ENCODE measurements at places on chromosomes 6 and 20.
A peak's percentile ranks its signal among the peaks of the same experiment; 100 is the strongest.

DNA sequence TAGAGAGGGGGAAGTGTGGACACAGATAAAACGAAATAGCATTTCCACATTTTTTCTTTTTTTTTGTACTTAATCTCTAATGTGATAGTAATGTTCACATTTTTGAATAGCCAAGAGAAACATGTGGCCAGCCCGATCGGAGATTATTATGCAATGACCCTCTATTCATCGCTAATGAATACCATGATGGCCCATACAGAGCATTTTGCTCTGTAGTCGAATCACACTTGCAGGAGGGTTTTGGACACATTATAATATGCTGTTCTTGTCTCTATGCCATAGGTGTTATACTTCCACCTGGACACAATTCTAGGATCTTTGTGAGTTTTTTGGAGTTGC lies 60.1 kb downstream of the MTHFD1L start:
- DNase-seq = no peak

DNA sequence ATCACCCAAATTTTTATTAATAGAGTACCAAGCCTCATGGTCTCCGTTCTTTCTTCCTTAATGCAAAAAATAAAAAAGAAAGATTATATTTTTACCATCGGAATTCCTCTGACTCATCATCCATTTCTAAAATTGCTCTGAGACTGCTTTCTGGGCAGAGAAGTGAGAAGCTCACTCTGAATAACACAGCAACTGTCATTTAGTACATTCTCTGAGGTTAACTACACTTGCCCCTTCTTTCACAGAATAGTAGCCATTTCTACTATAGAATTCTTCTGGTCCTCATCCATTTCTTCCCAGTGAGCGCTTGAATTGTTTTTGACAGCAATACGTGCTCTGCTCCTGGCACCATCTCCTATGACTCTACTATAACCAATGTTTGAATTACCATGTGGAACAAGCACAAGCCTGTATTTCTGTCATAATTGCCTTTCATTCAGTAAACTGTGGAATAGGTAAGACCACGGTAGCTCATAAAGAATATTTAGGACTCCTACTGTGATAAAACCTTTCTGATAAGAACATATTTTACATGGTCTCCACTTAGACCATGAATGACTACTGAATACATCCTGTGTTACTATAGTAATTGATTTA lies 435.5 kb upstream of the NRSN1 start:
- DNase-seq = no peak

- DNase-seq = no peak
Observed at GRCh38 chr6:111381123-111381522, 101.9 kb downstream of the REV3L start.

GRCh38 chr6:110626442-110626841 lies 150.0 kb upstream of the SLC22A16 start:
- no peak for DNase-seq

DNA sequence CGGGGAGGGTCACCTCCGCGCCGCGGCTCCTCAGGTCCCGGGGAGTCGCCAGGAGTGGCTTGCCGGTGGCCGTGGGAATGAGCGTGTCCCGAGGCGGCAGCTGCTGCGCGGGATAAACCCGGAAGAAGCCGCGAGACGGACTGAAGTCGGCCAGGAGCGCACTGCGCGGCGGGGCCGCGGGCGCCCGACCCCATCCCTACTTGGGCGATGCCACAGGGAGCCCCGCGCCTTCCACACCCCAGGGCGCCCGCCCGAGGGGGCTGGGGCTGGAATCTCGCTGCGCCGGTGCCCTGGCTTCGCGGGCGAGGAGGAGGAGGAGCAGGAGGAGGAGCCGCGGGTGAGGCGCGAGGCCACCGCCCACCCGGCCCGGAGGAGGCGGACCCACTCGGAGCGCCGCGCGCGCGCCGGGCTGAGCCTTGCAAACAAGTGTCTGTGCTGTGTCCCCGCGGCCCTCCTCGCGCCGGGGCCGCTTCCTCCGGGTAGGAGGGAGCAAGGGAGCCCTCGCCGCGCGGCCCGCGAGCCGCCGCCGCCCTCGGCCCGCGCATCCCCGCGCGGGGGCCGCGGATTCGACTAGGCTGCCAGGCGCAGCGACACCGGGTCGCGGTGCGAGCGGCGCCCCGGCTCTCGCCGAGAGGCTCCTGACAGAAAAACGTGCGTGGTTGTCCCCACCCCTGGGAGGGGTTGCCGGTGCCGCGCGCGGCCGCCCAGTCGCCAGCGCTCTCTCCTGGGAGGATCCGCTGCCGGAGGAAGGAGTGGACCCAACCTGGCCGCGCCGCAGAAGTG lies at the start of gene ZDHHC14:
ZDHHC14 (plus strand) TSS at position 412 of the 783 bp plus-strand sequence.
- DNase-seq = peak; percentile 94

GRCh38 chr6:112881027-112881426 lies 533.9 kb downstream of the RFPL4B start:
- DNase-seq = no peak

DNA sequence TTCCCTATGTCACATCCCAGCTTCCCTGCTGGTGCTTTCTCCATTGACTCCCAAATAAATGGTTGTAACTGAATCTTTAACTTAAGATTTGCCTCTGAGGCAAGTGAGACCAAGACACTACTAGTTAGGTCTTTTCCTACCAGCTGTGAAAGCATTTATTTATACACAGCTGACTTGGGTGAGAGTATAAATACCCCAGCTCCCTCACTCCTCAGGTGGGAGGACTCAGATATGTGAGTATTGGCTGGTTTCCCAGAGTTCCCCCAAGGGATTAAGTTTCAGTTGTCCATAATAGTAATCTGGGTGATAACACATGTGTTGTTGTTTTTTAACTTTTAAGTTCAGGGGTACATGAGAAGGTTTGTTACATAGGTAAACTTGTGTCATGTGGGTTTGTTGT lies 49.8 kb downstream of the CFAP61 start:
- no peak for DNase-seq

- no peak for DNase-seq
Observed at GRCh38 chr6:29011276-29011734, 6.2 kb upstream of the ZNF311 start.

DNA sequence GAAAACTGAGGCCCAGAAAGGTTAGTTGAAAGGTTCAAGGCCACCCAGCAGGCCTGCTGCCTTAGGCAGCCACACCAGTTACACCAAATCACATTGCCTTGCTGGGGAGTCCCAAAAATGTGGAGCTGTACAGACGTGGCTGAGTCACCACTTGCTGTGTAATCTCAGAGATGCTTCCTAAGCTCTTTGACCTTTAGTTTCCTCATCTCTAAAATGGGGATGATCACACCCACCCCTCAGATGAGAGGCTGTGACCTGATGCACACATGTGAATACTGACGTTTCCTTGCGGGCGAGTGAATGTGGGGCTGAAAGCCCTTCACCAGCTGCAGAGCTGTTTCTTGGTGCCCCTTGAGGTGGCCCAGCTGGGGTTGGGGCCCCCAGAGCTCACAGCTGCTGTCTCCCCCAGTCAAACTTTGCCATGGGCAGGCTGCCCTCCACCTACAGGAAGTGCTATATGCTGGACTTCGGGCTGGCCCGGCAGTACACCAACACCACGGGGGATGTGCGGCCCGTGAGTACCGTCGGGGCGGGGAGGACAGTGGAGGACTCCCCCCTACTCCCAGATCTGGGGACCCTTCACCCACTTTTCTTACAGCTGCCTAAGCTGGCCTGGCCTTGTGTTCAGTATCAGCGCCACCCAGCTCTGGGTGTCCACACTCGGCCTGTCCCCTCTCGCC lies 11.0 kb downstream of the TTBK1 start:
- no peak for DNase-seq

GRCh38 chr20:15287329-15287728 lies 949.9 kb upstream of the FLRT3 start:
- no peak for DNase-seq

DNA sequence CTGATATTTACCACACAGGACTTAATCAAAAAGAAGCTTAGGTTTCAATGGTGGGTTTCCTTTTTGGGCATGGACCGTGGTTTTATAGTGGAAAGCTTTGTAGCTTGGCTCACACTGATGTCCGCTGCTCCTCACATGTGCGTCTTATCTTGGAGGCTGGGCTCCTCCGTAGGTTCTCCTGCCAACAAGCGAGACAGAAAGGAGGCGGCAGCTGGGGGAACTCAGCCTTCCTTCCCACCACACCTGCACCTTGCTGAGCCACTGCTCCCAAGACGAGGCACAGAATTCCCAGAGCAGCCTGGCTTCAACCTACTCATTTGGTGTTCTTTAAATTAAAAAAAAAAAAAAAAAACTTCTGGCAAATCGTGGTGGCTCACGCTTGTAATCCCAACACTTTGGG lies 235.5 kb upstream of the QKI start:
- DNase-seq = no peak

- no peak for DNase-seq
Observed at GRCh38 chr6:2964793-2965505, 6.4 kb downstream of the SERPINB6 start.

- no peak for DNase-seq
Observed at GRCh38 chr6:89485320-89485719, 52.4 kb downstream of the ANKRD6 start.

GRCh38 chr6:104954190-104954797 lies 2.6 kb upstream of the LIN28B start:
- no peak for DNase-seq

DNA sequence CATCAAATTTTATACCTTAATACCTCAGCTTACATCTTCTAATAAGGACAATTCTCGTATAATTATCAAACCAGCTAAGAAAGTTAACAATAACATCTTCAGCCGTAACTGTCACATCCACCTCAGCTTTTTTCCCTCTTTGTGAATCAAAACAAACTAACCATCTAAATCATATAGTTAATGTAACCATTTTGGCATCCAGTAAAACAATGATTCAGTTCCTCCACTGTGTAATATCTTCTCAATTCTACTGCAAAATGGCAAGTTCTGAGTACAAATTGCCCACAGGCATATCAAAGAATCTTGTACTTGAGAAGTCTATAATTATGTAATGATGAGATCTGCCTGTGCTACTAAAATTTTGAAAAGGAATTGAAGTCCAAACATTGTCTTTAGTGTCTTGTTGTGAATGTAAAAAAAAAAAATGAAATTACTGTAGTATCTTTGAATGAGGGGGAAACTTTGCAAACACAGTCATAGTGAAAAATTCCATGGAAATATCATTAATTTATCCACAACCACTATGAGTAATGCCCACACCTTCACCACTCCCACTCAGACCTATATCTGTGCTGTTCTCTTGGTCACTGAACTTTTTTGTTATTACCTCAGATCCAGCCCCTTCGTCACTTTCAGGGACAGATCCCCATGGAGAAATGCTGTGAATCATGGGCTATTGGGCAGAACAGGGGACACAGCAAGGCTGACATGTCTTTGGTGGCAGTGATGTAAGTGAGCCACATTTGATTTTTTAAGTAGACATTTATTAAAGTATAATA lies 178.6 kb upstream of the RAB32 start:
- no peak for DNase-seq

DNA sequence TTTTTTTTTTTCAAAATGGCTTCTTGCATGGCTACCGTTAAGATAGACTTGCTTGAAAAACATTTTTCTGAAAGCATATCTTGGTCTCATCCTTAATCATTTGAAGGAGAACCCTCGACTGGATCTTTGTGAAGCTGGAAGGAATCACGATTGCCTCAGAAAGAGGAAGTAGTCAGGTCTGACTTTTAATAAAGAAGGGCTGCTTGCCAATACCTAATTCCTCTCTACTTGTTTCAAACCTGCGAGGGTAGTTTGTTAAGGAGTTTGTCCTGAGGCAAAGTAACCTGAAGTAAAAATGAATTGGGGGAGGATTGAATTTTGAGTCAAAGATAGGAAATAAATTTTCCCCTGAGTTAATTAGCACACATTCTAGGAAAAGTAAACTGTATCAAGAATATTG lies 288.1 kb upstream of the MAP3K7 start:
- DNase-seq = no peak

DNA sequence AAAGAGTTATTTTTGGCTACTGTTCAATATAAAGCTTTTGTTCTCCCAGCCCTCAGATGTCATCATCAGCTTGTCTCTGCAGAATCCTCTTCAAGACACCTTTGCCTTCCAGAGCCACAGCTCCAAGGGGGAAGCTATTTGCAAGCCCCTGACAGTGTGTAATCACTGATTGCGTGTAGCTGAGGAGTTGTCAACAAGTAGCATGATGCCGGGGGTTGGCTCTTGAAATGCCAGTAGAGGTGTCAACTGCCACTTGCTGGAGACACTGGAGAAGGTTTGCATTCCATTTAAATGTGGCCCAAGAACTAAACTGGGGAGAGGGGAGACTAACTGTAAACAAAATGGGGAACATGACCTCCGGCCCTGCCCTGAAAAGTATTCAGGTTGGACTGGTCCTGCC lies 44.3 kb upstream of the PDYN start:
- no peak for DNase-seq

- no peak for DNase-seq
Observed at GRCh38 chr6:107124934-107125348, 9.6 kb upstream of the BEND3 start.

- DNase-seq = no peak
Observed at GRCh38 chr20:17790296-17790695, 90.5 kb downstream of the BANF2 start.

- DNase-seq = no peak
Observed at GRCh38 chr6:111589366-111589765, 16.3 kb downstream of the TRAF3IP2 start.

DNA sequence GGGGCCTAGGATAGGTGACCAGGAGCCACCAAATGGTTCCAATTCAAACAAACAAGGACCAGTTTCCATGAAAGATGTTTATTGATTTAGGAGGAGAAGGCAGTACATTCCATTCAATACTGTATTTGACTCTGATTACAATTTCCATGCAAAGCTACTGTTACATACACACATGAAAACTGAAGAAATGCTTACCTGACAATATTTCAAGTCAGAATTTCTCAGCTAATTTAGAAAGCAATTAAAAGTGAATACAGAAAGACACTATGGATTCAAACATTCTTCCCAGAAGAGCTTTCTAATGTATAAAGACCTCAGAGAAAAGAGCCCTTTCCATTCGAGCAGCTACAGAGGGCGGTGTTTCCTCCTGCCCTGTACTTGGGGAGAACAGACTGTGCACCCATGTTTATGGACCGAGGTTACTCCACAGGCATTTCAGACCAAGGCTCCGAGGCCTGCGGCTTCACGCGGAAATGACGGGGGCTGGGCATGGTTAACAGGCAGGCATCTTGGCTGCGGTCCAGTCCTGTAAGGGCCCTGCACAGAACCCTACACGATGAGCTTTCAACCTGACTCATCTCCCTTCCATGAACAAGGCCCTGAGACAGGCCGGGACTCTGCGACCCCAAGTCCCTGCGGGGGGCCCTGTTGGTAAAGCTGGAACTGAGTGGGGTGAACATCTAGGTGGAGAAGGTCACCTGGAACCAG lies 25.7 kb upstream of the TCFL5 start:
- DNase-seq = peak; percentile 73

DNA sequence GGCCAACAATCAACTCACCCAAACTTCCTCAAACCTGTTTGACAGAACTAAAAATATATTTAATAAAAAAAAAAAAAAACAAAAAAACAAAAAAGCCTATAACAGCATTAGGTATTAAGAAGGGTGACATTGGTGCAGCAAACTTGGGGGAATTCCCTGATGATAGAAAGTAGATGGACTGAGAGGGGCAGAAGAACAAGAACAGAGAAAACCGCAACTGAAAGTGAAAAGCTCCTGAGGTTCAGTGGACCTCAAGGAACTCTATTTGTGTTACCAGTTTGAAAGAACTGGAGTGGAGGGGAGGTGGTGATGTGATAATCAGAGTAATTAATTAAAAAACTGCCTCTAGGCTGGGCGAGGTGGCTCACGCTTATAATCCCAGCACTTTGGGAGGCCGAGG lies 53.8 kb downstream of the MACROD2 start:
- DNase-seq = no peak
